Activated naive CD4-positive, alpha-beta T cell treated with anti-CD3 and anti-CD28 coated beads for 36 hours (primary cell): ENCODE measurements at places on chromosomes 7 and 10. TPM values are rescaled to one million over a fixed set of nuclear protein-coding genes. Genes with fewer than 3 reads are reported as not detected.

The MSMB gene
- total RNA-seq: not detected

The KAZALD1 gene
- total RNA-seq: 0.52 TPM

The GPER1 gene
- not detected for total RNA-seq

The GSAP gene
- total RNA-seq: 1.5 TPM

The PKD2L1 gene
- not detected for total RNA-seq

The BRI3 gene
- total RNA-seq: 54.4 TPM

The FAM25A gene
- total RNA-seq: not detected

The SLC29A3 gene
- 1.5 TPM for total RNA-seq

The FAM24B gene
- total RNA-seq: 8.0 TPM

The FFAR4 gene
- total RNA-seq: not detected

The TAS2R41 gene
- total RNA-seq: not detected

The KIF11 gene
- total RNA-seq: 43.2 TPM
